NCI-H187 treated with DMSO at 0.1 percent for 48 hours (cell line): ENCODE measurements at places on chromosomes 12 and 14.

GRCh38 chr12:68479261-68479895 lies 131.3 kb upstream of the RAP1B start:
- no peak for DNase-seq

GRCh38 chr12:97275256-97275655 lies 187.3 kb upstream of the RMST start:
- DNase-seq: no peak

DNA sequence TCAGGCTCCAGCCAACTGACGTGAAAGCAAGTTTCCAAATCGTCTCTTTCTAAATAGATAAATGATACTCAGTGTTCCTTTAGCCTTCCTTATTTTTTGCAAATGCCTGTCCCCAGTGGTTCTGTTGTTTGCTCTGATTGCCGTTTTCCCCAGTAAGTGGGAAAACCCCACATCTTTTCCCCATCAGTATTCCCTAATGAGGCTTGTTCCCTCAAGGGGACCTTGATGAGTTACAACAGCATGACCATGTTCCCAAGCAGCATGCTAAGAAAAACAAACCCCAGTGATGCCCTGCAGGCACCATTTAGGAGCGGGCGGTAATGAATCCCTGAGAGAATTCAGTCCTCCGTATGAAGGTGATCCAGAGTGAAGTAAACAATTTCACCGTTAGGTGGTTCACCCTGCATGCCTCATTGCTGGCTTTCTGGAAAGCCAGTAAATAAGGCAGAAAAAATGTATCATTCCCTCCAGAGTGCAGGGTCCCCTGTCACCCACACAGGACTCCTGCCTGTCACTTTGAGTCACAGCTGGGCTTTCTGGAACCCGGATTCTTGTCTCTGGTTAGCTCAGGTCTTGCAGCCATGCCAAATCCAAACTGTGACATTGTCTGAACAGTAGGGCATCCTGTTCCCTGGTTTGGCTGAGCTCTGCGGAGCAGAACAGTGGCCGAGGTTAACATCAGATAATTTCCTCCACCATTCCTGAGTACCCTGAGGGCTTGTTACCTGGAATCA lies 222.6 kb downstream of the RGS6 start:
- no peak for DNase-seq

GRCh38 chr12:72110937-72111650 lies 161.1 kb upstream of the TRHDE start:
- DNase-seq: no peak

- DNase-seq: no peak
These were observed 315.7 kb downstream of the SLC16A7 start for GRCh38 chr12:59911516-59911915.

GRCh38 chr14:95664546-95664945 lies 21.7 kb upstream of the TCL1B start:
- no peak for DNase-seq

DNA sequence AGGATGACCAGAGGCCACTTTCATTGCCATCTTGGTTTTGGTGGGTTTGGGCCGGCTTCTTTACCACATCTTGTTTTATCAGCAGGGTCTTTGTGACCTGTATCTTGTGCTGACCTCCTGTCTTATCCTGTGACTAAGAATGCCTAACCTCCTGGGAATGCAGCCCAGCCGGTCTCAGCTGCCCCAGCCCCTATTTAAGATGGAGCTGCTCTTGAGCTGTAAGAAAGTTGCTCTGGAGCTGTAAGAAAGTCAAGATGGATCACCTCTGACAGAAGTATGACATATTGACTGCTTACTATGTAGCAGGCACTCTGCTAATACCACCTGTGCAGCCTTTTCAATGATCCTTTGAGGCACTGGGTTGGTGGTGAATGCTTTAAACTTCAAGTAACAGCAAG lies 52.1 kb downstream of the RIN3 start:
- no peak for DNase-seq

GRCh38 chr14:54502602-54503001 lies 7.1 kb upstream of the CGRRF1 start:
- DNase-seq: no peak

GRCh38 chr12:29086325-29087271 lies 62.5 kb upstream of the FAR2 start:
- DNase-seq: no peak

DNA sequence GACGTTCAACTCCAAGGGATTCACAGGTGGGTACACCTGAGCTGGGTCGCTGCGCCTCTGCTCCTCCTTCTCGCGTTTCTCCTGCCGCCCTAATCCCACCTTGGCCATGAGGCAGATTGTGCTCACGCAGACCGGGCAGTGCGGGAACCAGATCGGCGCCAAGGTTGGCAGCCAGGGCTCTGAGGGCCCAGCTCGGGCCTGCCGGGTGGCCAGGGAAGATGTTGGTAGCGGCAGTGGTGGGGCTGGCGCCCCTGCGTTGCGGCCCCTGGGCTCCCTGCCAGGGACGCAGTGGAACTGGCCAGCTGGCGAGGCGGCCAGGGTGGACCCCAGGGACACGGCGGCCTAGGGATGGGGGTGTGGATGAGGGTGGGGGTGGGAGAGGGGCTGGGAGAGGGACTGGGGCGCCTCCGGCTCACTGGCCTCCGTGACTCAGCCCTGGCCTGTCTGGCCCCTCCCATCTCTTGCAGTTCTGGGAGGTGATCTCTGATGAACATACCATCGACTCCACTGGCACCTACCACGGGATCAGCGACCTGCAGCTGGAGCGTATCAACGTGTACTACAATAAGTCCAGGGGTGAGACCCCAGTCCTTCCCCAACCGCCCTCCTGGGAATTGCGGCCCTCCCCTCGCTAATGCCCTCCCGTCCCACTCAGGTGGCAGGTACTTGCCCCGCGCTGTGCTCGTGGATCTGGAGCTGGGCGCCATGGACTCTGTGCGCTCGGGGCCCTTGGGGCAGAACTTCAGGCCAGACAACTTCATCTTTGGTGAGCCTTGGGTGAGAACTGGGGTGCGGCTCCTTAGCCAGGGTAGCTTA lies 114.9 kb upstream of the ALG10B start:
- no peak for DNase-seq

- peak; percentile 18 for DNase-seq
These were observed 23.6 kb upstream of the TMEM260 start for GRCh38 chr14:56555921-56556570.
